CD4-positive, alpha-beta T cell treated with Interleukin-2 at 100 ng/mL for 4 hours (primary cell): ENCODE measurements at places on chromosomes 5 and 9.

GRCh38 chr9:91978740-91979414 lies 28.8 kb upstream of the ROR2 start:
- no peak for DNase-seq

DNA sequence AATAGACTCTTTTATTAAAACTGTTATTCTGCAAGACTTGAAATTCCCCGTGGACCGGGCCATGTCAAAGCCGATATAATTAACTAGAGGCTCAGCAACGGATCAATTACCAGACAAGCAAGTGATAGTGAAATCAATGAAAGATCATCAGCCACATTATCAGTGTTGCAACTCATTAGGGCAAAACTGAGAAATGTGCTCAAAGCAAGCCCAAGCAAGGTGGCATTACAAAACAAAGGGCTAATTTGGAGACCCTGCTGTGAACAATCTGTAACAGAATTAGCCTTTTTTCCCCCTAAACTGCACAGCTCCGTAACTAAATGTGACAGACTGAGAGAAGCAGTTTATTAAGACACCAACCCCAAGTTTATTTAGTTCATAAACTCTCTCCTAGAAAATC lies 140.3 kb downstream of the BNC2 start:
- DNase-seq = no peak

GRCh38 chr5:150458802-150459557 lies 9.4 kb upstream of the RPS14 start:
- peak; percentile 88 for DNase-seq

GRCh38 chr9:128280084-128280622 lies 4.1 kb downstream of the SWI5 start:
- DNase-seq = no peak

- no peak for DNase-seq
These were observed 46.2 kb downstream of the LHFPL2 start for GRCh38 chr5:78602400-78602799.

GRCh38 chr5:60386436-60387050 lies 313.4 kb downstream of the DEPDC1B start:
- DNase-seq = no peak

- no peak for DNase-seq
These were observed 24.3 kb downstream of the CENPP start for GRCh38 chr9:92349771-92350739.

DNA sequence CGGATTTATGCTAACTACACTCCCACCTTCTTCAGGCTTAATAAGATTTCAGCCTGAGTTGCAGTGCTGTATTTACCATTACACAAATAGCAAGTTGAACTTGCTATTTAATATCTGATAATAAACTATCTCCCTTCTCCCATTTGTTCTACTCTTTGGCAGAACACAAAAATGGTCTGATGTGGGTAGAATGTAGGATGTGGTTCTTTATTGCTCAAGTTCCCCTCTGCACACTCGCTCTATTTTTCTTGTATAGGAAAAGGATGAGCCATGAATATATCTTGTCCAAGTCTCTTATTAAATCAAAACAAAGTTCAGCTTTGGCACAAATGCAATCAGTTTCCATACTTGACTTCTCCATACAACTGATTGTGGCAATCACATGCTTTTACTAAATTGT lies 37.2 kb upstream of the KIF2A start:
- DNase-seq = no peak

DNA sequence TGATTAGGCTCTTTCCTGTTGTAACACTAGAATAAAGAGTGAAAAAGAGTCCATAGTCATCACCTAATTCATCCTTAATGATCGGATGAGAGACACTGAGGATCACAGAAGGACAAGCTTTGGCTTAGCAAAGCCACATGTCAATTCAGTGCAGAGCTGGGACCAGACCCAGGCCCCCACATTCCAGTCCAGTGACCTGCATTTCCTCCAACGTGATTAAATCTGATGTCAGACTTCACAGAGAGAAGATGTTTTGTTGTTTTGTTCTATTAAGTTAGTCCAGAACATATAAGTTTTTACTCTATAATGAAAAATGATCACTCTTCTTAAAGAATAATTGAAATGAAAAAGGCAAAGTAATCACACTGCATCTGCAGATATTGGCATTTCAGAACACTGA lies 377.9 kb upstream of the PAPPA start:
- no peak for DNase-seq

DNA sequence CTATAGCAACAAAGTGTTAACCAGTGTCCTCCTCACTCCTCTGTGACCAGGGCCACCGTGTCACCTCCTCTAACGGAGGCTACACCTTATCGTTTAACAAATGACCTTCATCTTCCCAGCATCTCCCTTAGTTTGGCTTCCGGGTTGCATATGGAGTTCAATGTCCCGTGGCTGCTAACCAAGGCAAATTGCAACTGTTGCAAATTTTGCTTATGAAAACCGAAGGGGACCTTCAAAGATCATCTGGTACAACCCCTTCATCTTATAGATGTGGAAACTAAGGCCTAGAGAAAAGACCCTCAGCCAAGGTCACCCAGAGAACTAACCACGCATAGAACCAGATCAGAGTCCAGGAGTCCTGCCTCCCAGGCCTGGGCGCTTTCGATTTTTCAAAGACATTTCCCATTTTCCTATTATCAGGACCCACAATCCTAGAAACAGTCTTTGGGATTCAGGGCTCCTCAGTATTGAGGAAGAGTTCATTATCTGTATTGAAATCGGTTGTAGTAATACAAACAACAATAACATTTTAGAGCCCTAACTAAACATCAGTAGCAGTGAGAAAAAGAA lies 1.4 kb downstream of the PRELID2 start:
- DNase-seq = no peak

- DNase-seq = no peak
These were observed 153.8 kb downstream of the ARL15 start for GRCh38 chr5:54156577-54156976.

GRCh38 chr9:103025796-103026195 lies 30.7 kb downstream of the CYLC2 start:
- DNase-seq = no peak

- DNase-seq = no peak
These were observed 6.6 kb upstream of the MSMP start for GRCh38 chr9:35760651-35761050.

DNA sequence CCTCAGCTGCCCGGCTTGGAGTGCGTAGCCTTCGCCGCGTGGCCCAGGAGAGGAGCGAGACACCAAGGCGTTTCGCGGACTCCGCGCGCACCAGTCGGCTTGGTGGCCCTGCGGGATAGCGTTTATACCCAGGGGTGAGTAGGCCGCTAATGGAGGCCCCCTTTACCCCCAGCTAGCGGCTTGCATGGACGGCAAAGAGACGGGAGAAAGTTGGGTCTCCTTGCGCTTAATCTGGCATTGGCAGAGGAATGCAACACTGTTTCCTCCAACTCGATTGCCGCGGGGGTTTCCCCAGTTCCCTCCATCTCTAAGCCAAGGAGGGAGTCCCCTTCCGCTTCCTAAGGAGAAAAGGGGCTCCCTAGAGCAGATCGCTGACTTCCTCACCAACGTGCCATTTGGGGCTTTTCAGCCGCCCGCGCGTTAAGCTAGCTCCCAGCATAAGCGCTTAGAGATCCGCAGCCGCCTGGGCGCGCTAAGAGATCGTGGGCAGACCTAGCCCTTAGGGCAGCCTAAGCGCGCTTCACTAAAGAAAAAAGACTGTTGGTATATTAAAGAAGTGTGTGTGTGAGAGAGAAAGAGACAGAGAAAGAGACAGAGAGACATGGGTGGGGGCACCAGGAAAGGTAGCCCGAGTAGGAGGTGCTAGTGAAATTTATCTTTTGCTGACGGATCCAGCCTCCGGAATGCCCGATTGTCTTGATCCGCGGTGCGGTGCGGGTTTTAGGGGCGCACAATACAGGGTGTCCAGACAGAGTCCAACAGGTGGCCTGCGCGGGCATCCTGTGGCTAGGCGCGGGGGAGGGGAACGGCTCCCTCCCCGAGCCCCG lies 597.9 kb upstream of the SGCD start:
- DNase-seq = no peak

- DNase-seq = no peak
These were observed 63.3 kb upstream of the RUSC2 start for GRCh38 chr9:35426627-35427026.

GRCh38 chr5:176365351-176366231 lies at the start of gene ARL10:
TSS of gene ARL10 (plus strand) at chr5:176365487. CDS start at chr5:176365564, 77 bp downstream.
- peak; percentile 54 for DNase-seq

- peak; percentile 11 for DNase-seq
These were observed 21.0 kb downstream of the TIMD4 start for GRCh38 chr5:156942064-156942463.

DNA sequence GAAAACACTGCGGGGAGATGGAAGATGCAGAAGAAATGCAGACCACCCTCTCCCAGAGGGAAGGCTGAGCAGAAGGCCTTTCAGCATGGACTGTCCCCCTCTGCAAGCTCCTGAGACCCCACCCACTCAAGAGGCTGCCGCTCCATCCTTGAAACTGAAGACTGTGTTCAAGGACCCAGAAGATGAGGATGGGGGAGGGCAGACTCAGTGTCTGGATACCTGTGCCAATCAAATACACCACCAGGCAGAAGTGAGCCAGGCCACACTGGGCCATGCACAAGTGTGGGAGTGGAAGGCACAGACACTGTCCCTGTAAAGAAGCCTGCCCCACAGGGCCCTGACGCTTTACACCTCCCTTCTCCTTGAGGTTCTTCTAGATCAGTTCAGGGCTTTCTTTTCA lies 40.0 kb upstream of the IPPK start:
- DNase-seq = no peak

DNA sequence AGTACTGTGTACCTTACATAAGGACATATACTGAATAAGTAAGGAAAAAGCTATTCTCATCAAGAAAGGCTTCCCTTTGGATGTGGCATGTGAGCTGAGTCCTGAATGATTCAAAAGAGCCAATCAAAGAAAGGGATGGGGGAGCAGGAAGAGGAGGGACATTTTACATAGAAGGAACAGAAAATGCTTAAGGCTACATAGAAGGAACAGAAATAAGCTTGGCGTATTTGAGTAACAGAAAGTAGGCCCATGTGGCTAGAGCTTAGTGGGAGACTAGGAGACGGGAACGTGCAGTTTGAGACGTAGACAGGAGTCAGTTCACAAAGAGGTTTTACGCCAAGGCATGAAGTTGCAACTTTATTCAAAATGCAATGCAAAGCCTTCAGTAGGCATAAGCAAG lies 126.3 kb downstream of the CEMIP2 start:
- DNase-seq = no peak

DNA sequence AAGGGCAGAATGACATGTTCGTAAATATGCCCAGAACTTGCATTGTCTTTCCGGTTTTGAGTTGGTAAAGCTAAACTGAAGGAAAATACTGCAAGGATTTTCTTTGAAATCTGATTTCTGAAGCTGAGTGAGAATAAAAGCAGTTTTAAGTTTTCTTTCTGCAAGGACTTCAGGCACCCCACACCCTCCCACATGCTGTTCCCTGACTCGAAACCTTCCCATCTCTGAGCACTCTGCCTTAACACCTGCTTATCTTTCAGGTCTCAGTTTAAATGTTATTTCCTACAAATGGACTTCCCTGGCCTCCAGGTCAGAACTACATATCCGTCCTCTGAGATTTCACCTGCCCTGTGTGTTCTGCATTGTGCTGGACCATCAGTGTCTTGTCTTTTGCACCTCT lies 93.8 kb downstream of the KLHL3 start:
- DNase-seq = no peak

DNA sequence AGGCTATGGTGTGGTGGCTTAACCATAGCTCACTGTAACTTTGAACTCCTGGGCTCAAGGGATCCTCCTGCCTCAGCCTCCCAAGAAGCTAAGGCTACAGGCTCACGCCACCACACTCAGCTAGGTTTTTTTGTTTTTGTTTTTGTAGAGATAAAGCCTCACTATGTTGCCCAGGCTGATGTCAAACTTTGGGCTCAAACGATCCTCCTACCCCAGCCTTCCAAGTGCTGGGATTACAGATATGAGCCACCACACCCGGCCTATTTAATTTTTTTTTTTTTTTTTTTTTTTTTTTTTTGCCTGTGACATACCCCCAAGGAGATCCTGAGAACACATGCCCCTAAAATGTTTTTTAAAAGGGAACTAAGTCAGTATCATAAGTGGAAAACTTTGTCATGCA lies 10.4 kb downstream of the FUBP3 start:
- DNase-seq = no peak

GRCh38 chr5:55903121-55903701 lies 52.1 kb downstream of the IL31RA start:
- DNase-seq = peak; percentile 75

- no peak for DNase-seq
These were observed 212.5 kb downstream of the DEPDC1B start for GRCh38 chr5:60487476-60487875.

GRCh38 chr5:177457852-177458681 lies 11.5 kb downstream of the PRR7 start:
- no peak for DNase-seq

GRCh38 chr9:131348631-131349521 lies 45.0 kb upstream of the PRRC2B start:
- no peak for DNase-seq

- no peak for DNase-seq
These were observed 31.2 kb upstream of the EXOC3 start for GRCh38 chr5:411728-412127.

- no peak for DNase-seq
These were observed 28.2 kb upstream of the FOXI1 start for GRCh38 chr5:170077526-170077925.

GRCh38 chr9:2198956-2199635 lies 183.9 kb downstream of the SMARCA2 start:
- DNase-seq = no peak

DNA sequence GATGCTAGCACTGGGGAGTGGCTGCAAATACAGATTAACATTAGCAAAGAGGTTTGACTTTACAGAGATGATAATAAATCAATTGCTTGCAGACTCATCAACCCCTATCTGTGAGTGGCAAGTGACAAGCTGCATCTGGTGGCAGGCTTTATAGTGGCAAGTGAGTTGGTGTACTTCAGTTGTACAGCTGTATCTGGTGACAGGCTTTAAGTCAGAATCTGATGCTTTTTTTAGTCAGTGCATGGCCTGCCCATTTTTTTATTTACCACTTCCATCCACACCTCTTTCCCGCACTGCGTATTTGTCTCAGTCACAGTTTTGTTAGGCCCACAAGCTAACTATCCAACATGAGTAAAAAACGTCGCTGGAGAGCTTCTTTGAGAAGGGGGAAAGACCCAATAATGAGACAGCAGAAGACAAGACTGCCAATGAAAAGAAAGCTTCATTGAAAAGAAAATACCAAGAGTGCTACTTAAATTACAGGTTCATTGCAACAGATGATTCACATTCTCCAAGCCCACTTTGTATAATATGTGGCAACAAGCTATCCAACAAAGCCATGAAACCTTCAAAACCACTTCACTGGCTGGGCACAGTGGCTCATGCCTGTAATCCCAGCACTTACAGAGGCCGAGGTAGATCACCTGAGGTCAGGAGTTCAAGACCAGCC lies 23.1 kb downstream of the ANP32B start:
- DNase-seq = no peak

DNA sequence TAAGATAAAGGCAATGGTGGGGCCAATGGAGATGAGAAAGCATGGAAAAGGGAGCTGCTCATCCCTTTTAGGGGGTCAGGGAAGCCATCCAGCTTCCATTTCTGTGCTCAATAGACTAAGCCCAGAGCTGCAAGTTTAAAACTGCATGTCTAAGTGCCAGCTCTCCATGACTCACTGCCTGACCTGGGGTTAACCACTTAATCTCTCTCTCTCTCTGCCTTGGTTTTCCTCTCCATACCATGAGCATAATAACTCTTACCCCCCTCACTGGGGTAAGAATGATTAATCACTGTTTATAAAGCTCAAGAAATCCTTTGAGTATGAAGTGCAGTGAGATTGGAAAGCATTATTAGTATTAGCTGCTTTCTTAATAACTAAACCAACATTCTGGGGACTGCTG lies 1382.4 kb upstream of the WWC1 start:
- no peak for DNase-seq

GRCh38 chr9:113250807-113251206 lies 24.6 kb downstream of the CDC26 start:
- DNase-seq = no peak

- no peak for DNase-seq
These were observed 39.0 kb downstream of the GOLPH3 start for GRCh38 chr5:32135086-32135485.
